CD8-positive, alpha-beta memory T cell (primary cell): ENCODE measurements at places on chromosomes 2 and 18.

- H3K36me3 ChIP-seq = no peaks in the 10 kb centered on the region
- DNase-seq = no peak
- H3K4me3 ChIP-seq = no peak overlapping the region
- H3K27ac ChIP-seq = no peak overlapping the region
- no peaks in the 10 kb centered on the region for H3K27me3 ChIP-seq
- no peaks in the 10 kb centered on the region for H3K4me1 ChIP-seq
Observed at GRCh38 chr18:28110924-28111323, 66.0 kb downstream of the CDH2 start.

DNA sequence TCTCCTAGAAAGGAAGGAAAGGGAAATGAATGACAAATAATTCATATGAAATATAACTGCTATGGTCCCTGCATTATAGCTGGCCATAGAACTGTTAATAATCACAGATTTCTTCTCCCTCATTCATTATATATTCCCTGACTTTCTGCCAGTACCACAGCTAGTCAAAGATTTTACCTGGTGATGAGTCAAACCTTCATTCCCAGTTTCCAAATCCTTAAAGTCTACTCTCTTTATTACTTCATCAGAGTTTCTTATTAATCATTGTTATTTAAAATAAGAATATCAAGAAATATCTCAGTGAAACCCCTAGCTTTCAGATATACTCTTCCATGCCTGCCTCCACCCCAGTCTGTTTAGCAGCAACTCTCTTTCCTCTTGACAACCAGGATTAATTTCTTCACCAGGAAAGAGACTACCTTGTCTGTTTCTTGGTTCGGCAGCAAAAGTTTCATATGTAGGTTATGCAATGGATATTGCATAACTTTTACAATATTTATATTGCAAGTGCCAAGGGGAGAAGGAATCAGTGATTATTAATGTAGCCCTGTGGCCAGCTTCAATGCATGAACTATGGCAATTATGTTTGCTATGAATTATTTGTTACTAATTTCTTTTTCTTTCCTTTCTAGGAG, 533.8 kb downstream of the FBXO15 start:
- DNase-seq = no peak
- H3K4me1 ChIP-seq = no peaks in the 10 kb centered on the region
- H3K27me3 ChIP-seq = no peaks in the 10 kb centered on the region
- H3K4me3 ChIP-seq = no peak overlapping the region
- no peaks in the 10 kb centered on the region for H3K36me3 ChIP-seq
- H3K27ac ChIP-seq = no peak overlapping the region

DNA sequence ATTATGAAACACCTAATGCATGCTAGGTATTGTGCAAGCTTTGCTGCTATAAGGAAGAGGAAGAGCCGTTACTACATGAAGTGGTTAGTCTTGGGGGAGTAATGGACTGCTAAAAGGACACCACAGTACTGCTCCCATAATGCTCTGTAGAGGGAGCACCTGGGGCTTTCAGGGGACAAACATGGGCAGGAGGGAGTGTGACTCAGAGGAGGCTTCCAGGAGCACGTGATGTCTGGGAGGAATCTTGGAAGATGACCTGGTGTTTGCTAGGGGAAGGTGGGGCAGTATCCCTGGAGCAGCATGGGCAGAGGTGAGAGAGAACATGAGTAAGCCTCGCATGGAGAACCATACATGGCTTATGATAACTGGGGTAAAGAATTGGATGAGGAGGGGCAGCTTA, 18.8 kb downstream of the MAPK4 start:
- no peaks in the 10 kb centered on the region for H3K4me1 ChIP-seq
- no peak overlapping the region for H3K27ac ChIP-seq
- DNase-seq = no peak
- peaks cover 5% of the 10 kb centered on the region for H3K27me3 ChIP-seq

GRCh38 chr18:32542221-32542798, 71.6 kb upstream of the GAREM1 start:
- DNase-seq = no peak
- H3K36me3 ChIP-seq = no peaks in the 10 kb centered on the region
- no peaks in the 10 kb centered on the region for H3K27me3 ChIP-seq
- H3K4me1 ChIP-seq = no peaks in the 10 kb centered on the region

DNA sequence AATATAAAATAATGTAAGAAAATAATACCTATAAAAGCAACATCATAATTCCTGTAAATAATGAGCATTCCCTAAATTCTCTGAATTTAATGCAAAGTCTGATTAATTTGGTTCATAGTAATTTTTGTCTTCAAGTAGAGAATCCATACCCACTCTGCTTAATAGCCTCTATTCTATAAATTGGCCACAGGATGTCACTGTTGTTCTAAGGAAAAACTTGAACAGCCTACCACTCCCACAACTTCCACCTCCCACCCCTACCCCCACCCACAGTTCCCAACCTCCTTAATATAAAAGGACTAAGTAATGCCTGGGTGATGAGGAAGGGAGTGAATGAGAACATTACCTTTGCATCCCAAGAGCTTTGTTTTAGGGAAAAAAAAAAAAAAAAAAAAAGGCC, 27.2 kb upstream of the BBS5 start:
- H3K27me3 ChIP-seq = no peaks in the 10 kb centered on the region
- no peak for DNase-seq
- H3K4me1 ChIP-seq = no peaks in the 10 kb centered on the region

- H3K27me3 ChIP-seq = no peaks in the 10 kb centered on the region
- peaks cover 65% of the 10 kb centered on the region for H3K4me1 ChIP-seq
- no peak for DNase-seq
- no peak overlapping the region for H3K27ac ChIP-seq
Observed at GRCh38 chr2:168757223-168757622, 45.2 kb upstream of the NOSTRIN start.

GRCh38 chr2:51695531-51695930, 663.6 kb upstream of the NRXN1 start:
- no peaks in the 10 kb centered on the region for H3K36me3 ChIP-seq
- no peak overlapping the region for H3K27ac ChIP-seq
- H3K4me3 ChIP-seq = no peak overlapping the region

DNA sequence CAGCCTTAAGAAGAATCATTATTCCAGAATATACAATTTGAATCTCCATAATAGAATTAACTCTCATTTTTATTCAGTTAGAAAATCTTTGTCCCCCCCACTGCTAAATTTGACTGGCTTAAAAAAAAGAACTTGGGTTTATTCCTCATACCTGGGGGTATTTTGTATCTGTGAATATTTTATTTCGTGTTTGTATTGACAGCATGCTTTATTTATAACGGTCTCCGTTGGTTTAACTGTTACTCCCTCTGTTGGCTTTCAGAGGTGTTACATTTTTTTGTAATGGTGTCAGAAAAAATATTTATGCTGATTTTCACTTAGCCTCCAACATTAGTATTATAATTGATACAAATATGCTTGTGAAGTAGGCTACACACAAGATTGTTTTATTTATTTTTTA, 109.1 kb downstream of the HAUS1 start:
- H3K36me3 ChIP-seq = peaks cover 5% of the 10 kb centered on the region
- DNase-seq = no peak
- H3K4me3 ChIP-seq = no peak overlapping the region
- no peaks in the 10 kb centered on the region for H3K27me3 ChIP-seq

- no peaks in the 10 kb centered on the region for H3K36me3 ChIP-seq
- no peaks in the 10 kb centered on the region for H3K27me3 ChIP-seq
- H3K27ac ChIP-seq = no peak overlapping the region
- H3K4me3 ChIP-seq = no peak overlapping the region
- no peaks in the 10 kb centered on the region for H3K4me1 ChIP-seq
Observed at GRCh38 chr2:217063238-217063755, 203.4 kb upstream of the TNP1 start.

DNA sequence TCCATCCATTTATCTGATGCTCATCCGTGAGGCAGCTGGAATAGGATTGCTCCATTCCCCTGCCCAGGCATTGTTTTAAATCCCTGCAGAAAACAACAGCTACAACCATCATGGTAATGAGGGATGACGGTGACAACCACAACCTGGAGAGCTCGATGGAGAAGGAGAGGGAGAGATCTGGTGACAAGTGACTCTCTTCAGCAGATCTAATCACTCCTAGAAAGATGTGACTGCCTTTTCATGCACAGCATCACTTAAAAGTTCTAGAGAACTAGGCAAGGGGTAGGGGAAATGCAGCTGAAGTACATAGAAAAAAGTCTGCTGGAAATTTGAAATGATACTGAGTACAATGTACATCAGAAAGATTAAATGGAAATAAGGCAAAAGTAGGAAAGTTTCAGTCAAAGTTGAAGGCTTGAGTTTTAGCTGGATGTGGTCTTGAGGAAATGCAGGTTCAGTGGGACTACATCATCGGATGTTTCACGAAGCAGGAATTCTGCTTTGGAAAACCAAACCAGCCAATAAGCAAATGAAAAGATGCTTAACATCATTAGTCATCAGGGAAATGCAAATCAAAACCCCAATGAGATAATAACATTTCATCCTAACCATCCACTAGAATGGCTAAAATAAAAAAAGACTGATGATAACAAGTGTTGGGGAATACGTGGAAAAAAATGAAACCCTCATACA, 6.8 kb upstream of the ARHGAP25 start:
- no peaks in the 10 kb centered on the region for H3K27me3 ChIP-seq
- no peaks in the 10 kb centered on the region for H3K36me3 ChIP-seq
- peaks cover 35% of the 10 kb centered on the region for H3K4me1 ChIP-seq
- DNase-seq = no peak
- no peak overlapping the region for H3K27ac ChIP-seq

GRCh38 chr18:7609617-7610016, 42.5 kb downstream of the PTPRM start:
- no peaks in the 10 kb centered on the region for H3K36me3 ChIP-seq
- H3K27ac ChIP-seq = no peak overlapping the region
- no peak overlapping the region for H3K4me3 ChIP-seq
- no peaks in the 10 kb centered on the region for H3K4me1 ChIP-seq

- H3K27ac ChIP-seq = no peak overlapping the region
- H3K4me1 ChIP-seq = no peaks in the 10 kb centered on the region
- H3K27me3 ChIP-seq = no peaks in the 10 kb centered on the region
- no peaks in the 10 kb centered on the region for H3K36me3 ChIP-seq
Observed at GRCh38 chr2:15010346-15010745, 377.8 kb downstream of the LRATD1 start.

DNA sequence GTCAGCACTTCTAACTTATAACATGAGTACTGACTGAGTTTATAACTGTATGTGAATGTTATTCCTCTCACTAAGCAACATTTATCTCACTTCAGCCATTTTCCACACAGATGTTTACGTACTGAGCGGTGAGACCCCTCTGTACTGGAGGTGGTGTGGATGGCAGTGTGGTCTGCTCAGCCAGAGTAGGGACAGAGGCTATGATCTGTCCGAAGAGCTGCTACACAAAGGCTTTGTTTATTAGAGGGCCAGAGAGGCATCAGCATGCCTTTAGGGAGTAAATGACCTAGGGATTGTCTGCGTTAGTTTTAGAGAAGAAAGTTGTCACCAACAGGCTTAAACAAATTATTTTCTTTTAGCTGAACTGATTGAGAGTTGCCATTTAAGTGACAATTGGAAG, 23.2 kb upstream of the TACR1 start:
- H3K36me3 ChIP-seq = no peaks in the 10 kb centered on the region
- H3K4me1 ChIP-seq = no peaks in the 10 kb centered on the region
- H3K27me3 ChIP-seq = no peaks in the 10 kb centered on the region
- DNase-seq = no peak

GRCh38 chr2:175679728-175680127, 322.3 kb downstream of the LNPK start:
- H3K27me3 ChIP-seq = no peaks in the 10 kb centered on the region
- H3K27ac ChIP-seq = no peak overlapping the region
- H3K4me3 ChIP-seq = no peak overlapping the region
- no peaks in the 10 kb centered on the region for H3K4me1 ChIP-seq

GRCh38 chr2:134282629-134283400, 28.9 kb downstream of the MGAT5 start:
- peak overlapping the region; percentile 36 for H3K4me3 ChIP-seq
- H3K27me3 ChIP-seq = no peaks in the 10 kb centered on the region
- no peaks in the 10 kb centered on the region for H3K36me3 ChIP-seq
- H3K27ac ChIP-seq = no peak overlapping the region
- H3K4me1 ChIP-seq = peaks cover 41% of the 10 kb centered on the region
- DNase-seq = peak; percentile 56

GRCh38 chr2:162258169-162258568, 14.9 kb upstream of the FAP start:
- H3K27ac ChIP-seq = no peak overlapping the region
- no peaks in the 10 kb centered on the region for H3K36me3 ChIP-seq
- H3K4me3 ChIP-seq = no peak overlapping the region
- DNase-seq = no peak
- peaks cover 16% of the 10 kb centered on the region for H3K4me1 ChIP-seq
